Astrocyte (in vitro differentiated cells and primary cell): ENCODE measurements at places on chromosomes 2 and 18.
A peak's percentile ranks its signal among the peaks of the same experiment; 100 is the strongest.

DNA sequence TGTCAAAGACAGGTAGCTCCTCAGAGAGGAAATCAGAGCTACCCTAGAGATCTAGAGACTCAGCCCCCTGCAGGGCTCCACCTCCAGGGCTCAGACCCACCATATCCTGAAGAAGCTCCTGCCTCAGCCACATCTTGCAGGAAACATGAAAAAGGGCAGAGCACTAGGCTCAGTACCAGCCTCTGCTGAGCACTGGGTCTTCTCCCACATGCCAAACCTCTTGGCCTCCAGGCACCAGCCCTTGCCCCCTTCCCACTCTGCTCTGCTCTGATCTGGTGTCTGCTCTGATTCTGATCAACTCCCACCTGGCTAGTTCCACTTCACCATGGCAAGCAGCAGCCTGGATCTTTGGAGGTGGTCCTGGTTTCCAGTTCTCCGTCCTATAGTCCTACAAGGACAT, 114.3 kb upstream of the SLC66A3 start:
- H3K27ac ChIP-seq = no peak overlapping the region
- no peaks in the 10 kb centered on the region for H3K36me3 ChIP-seq
- DNase-seq = no peak
- H3K27me3 ChIP-seq = no peaks in the 10 kb centered on the region

- no peak overlapping the region for H3K27ac ChIP-seq
- no peak overlapping the region for H3K4me3 ChIP-seq
- H3K36me3 ChIP-seq = no peaks in the 10 kb centered on the region
- no peaks in the 10 kb centered on the region for H3K4me1 ChIP-seq
Measured at GRCh38 chr2:19554520-19554919, 196.1 kb upstream of the OSR1 start.

GRCh38 chr2:124533226-124533954, 508.3 kb downstream of the CNTNAP5 start:
- no peak for DNase-seq
- H3K4me1 ChIP-seq = no peaks in the 10 kb centered on the region
- no peaks in the 10 kb centered on the region for H3K27me3 ChIP-seq

- H3K36me3 ChIP-seq = no peaks in the 10 kb centered on the region
- peak; percentile 40 for DNase-seq
- H3K27me3 ChIP-seq = no peaks in the 10 kb centered on the region
- no peak overlapping the region for H3K27ac ChIP-seq
- no peak overlapping the region for H3K4me3 ChIP-seq
Measured at GRCh38 chr2:48126162-48126561, 219.9 kb upstream of the FBXO11 start.

DNA sequence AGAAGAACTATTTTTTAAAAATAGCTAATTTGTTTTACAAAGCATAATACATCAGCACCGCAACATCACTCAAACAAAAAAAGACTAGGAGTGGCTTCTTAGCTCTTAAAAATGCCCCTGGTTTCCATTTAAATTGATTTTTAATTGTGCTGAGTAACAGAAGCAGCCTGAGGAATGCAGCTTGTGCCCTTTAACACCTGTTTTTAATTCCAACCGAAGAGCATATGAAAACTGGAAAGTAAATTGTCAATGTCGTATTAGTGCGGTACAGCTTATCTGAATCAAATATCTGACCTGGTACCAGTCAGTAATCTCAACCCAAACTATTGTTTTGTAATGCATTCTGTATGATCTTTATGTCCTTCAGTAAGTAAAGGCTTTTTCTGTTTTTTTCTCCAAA, 13.2 kb upstream of the CD302 start:
- H3K4me1 ChIP-seq = no peaks in the 10 kb centered on the region
- DNase-seq = no peak
- H3K36me3 ChIP-seq = no peaks in the 10 kb centered on the region
- no peak overlapping the region for H3K27ac ChIP-seq
- H3K4me3 ChIP-seq = no peak overlapping the region

- H3K4me1 ChIP-seq = peaks cover 14% of the 10 kb centered on the region
- no peaks in the 10 kb centered on the region for H3K27me3 ChIP-seq
- no peak for DNase-seq
- peaks cover 13% of the 10 kb centered on the region for H3K36me3 ChIP-seq
- H3K4me3 ChIP-seq = no peak overlapping the region
Measured at GRCh38 chr2:237319887-237320286, 94.1 kb downstream of the COL6A3 start.

DNA sequence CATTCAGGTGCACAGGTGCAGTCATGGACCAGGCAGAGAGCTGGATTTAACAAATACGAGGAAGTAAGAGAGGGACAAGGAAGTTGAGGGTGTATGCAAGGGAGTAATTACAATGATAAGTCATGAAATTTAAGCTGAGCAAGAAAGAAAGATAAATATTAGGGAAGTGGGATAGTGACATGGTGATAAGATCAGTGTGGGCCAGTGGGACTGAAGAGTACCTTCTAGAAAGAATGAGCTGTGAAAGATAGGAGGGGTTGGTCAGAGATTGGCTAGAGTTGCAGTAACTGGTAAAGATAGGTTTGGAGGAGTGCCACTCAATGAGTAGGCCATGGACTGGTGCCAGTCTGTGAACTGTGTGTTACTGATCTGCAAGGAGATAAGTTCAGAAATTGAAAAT, 200.8 kb upstream of the SIX3 start:
- no peak overlapping the region for H3K4me3 ChIP-seq
- H3K36me3 ChIP-seq = no peaks in the 10 kb centered on the region
- no peak overlapping the region for H3K27ac ChIP-seq
- peaks cover 6% of the 10 kb centered on the region for H3K4me1 ChIP-seq

DNA sequence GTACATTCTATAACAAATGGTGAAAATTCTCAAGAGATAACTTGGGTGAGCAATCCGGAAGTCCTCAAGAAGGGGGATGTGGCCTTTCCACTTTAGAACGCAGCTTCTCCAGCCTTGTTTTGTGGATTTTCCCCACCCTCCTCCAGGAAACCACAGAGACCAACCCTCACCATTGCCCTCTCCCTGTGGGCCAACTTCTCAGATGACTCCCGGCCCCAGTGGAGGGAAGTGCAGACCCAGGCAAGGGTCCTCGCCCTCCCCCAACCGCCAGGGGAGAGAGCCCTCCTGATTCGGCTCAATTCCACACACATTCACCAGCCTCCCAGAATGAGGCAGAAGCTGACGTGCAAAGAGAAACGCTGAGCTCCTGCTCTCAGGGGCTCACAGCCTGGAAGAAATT, 277.2 kb downstream of the EIPR1 start:
- H3K27ac ChIP-seq = no peak overlapping the region
- no peak for DNase-seq
- no peak overlapping the region for H3K4me3 ChIP-seq
- H3K4me1 ChIP-seq = no peaks in the 10 kb centered on the region
- H3K27me3 ChIP-seq = no peaks in the 10 kb centered on the region

DNA sequence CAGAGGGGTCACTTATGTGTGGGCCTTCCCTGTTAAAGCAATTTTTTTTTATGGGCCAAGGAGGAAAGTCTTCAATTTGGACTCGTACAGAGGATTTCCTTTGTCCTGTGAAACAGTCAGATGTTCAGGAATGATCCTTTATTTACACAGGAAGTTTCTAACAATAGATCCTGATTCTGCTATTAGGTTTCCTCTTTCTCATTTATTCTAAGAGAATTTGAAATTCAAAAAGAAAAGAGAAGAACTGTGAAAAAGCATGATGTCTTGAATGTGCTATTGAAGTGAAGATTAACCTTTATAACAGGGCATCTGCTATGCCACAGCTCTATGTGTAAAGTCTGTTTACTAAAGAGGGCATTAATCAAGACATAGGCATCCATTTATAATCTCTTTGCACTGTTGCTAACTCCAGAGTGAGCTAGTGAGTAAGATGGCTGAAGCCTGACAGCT, 105.3 kb upstream of the FAM98A start:
- no peak for DNase-seq
- no peak overlapping the region for H3K27ac ChIP-seq
- peaks cover 2% of the 10 kb centered on the region for H3K4me1 ChIP-seq

DNA sequence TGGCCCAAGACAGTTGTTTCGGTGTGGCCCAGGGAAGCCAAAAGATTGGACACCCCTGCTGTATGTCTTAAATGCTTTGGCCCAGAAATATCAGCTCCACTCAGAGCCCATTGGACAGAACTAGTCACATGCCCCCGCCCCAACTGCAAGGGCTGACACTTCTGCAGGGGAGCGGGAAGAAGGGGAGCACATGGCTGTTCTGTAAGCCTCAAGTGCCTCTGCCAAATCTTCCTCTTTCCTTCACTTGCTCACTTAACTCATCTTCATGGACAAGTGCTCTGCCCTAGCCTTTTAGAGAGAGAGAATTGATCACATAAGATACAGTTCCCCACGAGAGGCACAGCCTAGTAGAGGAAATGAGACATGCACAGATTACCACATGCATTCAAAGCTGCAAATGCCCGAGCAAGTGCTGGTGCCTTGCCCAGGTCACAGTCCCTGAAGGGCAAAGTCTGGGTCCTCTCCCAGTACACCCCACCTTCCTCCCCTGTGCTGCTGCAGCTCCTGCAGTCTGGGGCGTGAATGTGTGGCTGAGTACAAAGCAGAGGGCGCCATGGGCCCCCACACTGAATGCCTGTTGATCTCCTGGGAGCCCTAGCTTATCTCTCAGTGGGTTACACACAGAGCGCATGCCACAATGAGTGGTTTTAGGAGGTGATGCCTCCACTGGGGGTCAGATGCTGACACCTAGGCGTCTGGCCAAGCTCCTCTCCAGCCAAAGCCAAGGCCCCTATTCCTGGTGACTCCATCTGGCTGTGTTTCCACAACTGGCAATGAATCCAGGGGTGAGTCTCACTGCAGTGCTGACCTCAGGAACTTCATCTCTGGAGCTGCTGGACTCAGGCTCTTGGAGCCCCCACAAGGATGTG, 135.3 kb downstream of the CTIF start:
- no peak overlapping the region for H3K4me3 ChIP-seq
- no peak overlapping the region for H3K27ac ChIP-seq
- DNase-seq = peak; percentile 12
- peaks cover 15% of the 10 kb centered on the region for H3K36me3 ChIP-seq

- H3K4me1 ChIP-seq = no peaks in the 10 kb centered on the region
- H3K4me3 ChIP-seq = no peak overlapping the region
- no peak for DNase-seq
- no peak overlapping the region for H3K27ac ChIP-seq
- no peaks in the 10 kb centered on the region for H3K27me3 ChIP-seq
- H3K36me3 ChIP-seq = no peaks in the 10 kb centered on the region
Measured at GRCh38 chr2:191441496-191442214, 196.5 kb downstream of the MYO1B start.

- peaks cover 7% of the 10 kb centered on the region for H3K27me3 ChIP-seq
- no peaks in the 10 kb centered on the region for H3K4me1 ChIP-seq
- no peak overlapping the region for H3K27ac ChIP-seq
- no peak overlapping the region for H3K4me3 ChIP-seq
- DNase-seq = no peak
- H3K36me3 ChIP-seq = no peaks in the 10 kb centered on the region
Measured at GRCh38 chr2:100376836-100377235, 40.6 kb downstream of the CHST10 start.

- DNase-seq = peak; percentile 78
- H3K4me3 ChIP-seq = no peak overlapping the region
- peaks cover 12% of the 10 kb centered on the region for H3K4me1 ChIP-seq
- H3K27me3 ChIP-seq = no peaks in the 10 kb centered on the region
Measured at GRCh38 chr2:233764264-233764663, 4.2 kb downstream of the UGT1A1 start.
